ENCODE measurements at places on chromosomes 7 and 10.

GRCh38 chr7:113410796-113411195 lies 292.4 kb upstream of the SMIM30 start:
- no peak for DNase-seq

DNA sequence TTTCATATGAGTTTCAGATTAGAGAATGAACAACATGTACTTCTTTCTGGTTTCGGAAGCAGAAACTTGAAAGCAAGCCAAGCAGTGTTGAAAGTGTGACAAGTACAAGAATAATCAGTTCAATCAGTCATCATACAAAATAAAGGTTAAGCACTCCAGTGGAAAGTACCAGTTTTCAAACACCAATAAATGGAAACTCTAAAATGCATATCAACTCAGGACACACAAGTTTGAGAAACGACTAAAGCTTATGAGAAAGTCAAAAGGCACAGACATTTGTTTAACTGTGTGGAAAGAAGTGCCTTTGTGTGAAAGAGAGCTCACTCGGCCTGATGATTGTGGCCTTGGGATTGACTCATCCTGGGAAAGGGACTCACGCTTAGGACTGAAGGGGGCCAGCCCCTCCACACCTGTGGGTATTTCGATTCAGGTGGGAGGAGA lies 60.6 kb upstream of the AKR1C1 start:
- DNase-seq, result no peak

DNA sequence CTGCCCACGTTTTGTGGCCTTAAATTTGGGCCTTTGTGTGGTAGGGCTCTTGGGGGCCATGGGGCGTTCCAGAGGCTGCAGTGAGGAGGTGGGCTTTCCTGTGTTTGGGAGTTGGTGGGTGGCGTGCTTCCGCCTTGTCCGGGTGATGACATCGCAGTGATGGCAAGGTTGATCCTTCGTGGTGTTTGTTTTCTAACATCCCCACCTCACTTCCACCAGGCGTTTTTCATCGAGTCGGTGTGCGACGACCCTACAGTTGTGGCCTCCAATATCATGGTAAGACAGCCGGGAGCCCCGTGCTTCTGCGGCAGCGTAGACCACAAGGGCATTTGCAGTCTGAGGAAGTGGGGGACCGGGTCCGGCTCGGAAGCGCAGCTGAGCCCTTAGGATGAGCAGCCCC lies 14.2 kb downstream of the PFKFB3 start:
- DNase-seq, result no peak

DNA sequence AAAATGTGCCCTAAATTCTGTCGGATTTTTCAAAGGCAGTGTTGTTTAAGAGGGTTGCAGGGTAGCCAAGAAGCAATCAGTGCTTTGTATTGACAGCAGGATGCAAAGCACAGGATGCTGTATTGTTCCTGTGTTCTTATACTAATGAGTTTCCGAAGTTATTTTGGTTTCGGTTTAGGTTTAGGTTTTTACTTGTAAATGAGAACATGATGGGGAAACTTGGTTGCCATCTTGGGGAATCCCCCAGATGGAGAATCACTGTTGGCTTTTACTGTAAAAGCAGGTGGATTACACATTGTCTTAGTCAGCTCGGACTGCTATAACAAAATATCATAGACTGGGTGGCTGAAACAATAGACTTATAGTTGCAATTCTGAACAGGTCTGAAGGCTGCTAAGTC lies 72.1 kb downstream of the INHBA start:
- DNase-seq, result no peak

DNA sequence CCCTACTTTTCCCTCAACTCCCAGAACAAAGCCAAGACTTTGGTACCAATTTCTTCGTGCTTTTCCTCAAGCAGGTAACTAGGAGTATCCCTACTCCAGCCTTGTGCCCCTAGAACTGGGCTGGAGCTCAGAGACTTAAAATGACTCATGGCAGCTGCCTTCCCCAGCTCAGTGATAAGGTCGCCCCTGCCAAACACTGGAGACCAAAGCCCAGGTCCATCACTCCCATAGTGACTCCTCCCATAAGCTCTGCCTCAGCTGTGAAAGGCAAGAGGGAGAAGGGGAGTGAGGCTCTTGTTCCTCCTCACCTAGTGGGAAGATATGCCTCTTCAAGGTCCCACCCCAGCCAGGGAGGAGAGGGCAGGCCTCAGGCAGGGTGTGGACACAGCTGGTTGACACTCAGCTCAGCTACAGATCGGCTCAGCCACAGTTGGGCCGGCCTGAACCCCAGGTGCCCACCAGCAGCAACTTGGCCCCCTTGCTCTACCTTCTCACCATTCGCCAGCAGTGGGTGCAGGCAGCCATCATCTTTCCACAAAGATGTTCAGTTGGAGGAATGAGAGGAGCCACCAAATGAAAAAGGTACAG lies 13.8 kb upstream of the CYREN start:
- DNase-seq, result no peak

- DNase-seq, result no peak
Measured at GRCh38 chr7:119514326-119514725, 758.6 kb upstream of the KCND2 start.

- DNase-seq, result no peak
Measured at GRCh38 chr10:8255301-8255700, 200.8 kb downstream of the GATA3 start.

All from SK-N-MC (cell line).